ENCODE measurements at places on chromosomes 1 and 21. TPM values are rescaled to one million over a fixed set of nuclear protein-coding genes. Genes with fewer than 3 reads are reported as not detected.

The HES3 gene
- 89.9 TPM for total RNA-seq

GRCh38 chr1:74091371-74091770 lies 106.6 kb downstream of the LRRIQ3 start:
- no peak overlapping the region for H3K27ac ChIP-seq
- no peaks in the 10 kb centered on the region for H3K4me1 ChIP-seq
- no peak overlapping the region for H3K4me3 ChIP-seq
- no peak for DNase-seq

DNA sequence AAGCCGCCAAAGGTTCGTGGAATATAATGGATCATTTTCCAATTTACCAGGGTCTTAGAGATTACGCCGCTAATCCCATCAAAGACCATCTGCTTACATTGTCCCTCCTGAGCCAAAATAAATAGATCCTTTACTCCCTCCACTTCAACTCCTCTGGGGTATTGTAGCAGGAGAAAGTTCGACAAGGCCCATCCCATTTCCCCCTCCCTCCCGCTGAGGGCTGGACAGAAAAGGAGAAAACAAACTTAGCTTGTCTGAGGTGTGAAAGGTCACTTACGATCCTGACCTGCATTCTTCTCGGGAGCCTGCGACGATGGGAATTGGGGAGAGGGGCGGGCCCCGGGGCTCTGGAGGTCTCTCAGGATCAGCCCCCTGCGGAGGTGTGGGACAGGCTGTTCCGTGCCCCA lies 60.8 kb downstream of the MEF2D start:
- peaks cover 84% of the 10 kb centered on the region for H3K27me3 ChIP-seq
- peaks cover 1% of the 10 kb centered on the region for H3K36me3 ChIP-seq
- peak; percentile 65 for DNase-seq
- H3K27ac ChIP-seq: no peak overlapping the region
- H3K4me3 ChIP-seq: peak overlapping the region; percentile 77

DNA sequence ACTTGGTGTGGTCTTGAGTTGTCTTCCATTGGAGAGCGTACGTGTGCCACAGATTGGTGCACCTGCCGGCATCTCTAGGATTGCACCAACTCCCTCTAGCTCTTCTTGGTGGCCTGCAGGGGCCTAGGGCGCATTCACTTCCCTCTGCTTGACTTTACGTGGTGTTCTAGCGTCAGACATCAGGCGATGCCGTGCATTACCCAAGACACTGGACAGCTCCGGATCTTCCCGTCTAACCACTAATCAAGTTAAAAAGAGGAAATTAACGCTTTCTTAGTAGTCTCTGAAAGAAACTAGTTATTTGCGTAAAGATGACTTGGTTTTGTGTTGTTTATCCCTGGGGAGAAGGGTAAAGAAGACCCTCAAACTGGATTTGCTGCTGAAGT lies 510 bp upstream of the IL10RB start:
- no peaks in the 10 kb centered on the region for H3K4me1 ChIP-seq
- H3K36me3 ChIP-seq: no peaks in the 10 kb centered on the region
- H3K27me3 ChIP-seq: no peaks in the 10 kb centered on the region
- DNase-seq: peak; percentile 66
- no peak overlapping the region for H3K27ac ChIP-seq
- peak overlapping the region; percentile 84 for H3K4me3 ChIP-seq

GRCh38 chr21:33924079-33924765 lies 8.6 kb upstream of the ATP5PO start:
- no peaks in the 10 kb centered on the region for H3K27me3 ChIP-seq
- H3K27ac ChIP-seq: no peak overlapping the region
- no peaks in the 10 kb centered on the region for H3K4me1 ChIP-seq
- H3K4me3 ChIP-seq: no peak overlapping the region
- DNase-seq: peak; percentile 86

- no peaks in the 10 kb centered on the region for H3K36me3 ChIP-seq
- no peak overlapping the region for H3K27ac ChIP-seq
- DNase-seq: no peak
- H3K4me1 ChIP-seq: peaks cover 8% of the 10 kb centered on the region
- no peaks in the 10 kb centered on the region for H3K27me3 ChIP-seq
- no peak overlapping the region for H3K4me3 ChIP-seq
Observed at GRCh38 chr1:170376801-170377385, 155.1 kb upstream of the GORAB start.

GRCh38 chr1:212118167-212118871 lies 82.8 kb downstream of the DTL start:
- DNase-seq: no peak
- no peak overlapping the region for H3K4me3 ChIP-seq
- no peaks in the 10 kb centered on the region for H3K4me1 ChIP-seq
- no peak overlapping the region for H3K27ac ChIP-seq

DNA sequence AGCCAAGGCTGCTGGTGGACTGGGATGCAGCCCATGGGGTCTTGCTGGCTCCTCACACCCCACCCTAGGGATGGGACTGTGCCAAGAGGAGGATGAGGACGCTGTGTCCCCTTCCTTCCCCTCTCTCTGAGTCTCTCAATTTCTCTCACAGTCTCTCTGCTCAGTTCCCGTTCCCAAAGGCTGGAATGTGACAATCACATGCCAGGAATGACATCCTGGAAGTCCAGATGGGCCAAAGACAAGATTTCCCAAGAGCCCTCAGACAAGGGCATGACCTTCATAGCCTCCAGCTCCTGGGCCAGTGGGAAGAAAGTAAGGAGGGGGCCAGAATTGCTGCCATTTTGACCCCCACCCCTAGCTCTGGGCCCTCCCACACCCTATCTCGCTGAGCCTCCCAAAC lies 7.6 kb upstream of the CDCP2 start:
- DNase-seq: peak; percentile 17
- H3K27me3 ChIP-seq: no peaks in the 10 kb centered on the region
- no peak overlapping the region for H3K27ac ChIP-seq
- H3K36me3 ChIP-seq: no peaks in the 10 kb centered on the region
- H3K4me3 ChIP-seq: no peak overlapping the region
- no peaks in the 10 kb centered on the region for H3K4me1 ChIP-seq

DNA sequence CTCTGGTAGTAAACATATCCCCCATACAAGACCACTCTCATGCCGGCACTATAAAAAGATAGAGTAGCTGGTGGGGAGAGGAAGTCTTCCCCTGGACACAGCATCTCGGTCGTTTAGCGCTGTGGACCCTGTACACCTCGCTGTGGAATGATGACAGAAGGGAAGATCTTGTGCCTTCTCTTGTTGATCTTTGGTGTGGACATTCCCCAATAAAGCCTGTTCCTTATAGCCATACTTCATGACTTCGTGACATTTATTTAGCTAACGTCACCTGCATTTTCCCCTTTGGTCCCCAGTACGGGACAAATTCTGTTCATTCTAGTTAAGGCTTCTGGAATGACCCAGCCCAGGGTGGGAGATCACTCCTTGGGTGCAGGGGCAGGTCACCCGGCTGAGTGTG lies 24.9 kb upstream of the MAP10 start:
- no peak for DNase-seq
- H3K4me3 ChIP-seq: no peak overlapping the region
- H3K27ac ChIP-seq: no peak overlapping the region
- no peaks in the 10 kb centered on the region for H3K27me3 ChIP-seq
- H3K36me3 ChIP-seq: no peaks in the 10 kb centered on the region

GRCh38 chr21:16124378-16125138 lies 394.8 kb downstream of the USP25 start:
- DNase-seq: no peak
- no peak overlapping the region for H3K27ac ChIP-seq
- H3K4me1 ChIP-seq: no peaks in the 10 kb centered on the region
- H3K4me3 ChIP-seq: no peak overlapping the region
- H3K27me3 ChIP-seq: no peaks in the 10 kb centered on the region

DNA sequence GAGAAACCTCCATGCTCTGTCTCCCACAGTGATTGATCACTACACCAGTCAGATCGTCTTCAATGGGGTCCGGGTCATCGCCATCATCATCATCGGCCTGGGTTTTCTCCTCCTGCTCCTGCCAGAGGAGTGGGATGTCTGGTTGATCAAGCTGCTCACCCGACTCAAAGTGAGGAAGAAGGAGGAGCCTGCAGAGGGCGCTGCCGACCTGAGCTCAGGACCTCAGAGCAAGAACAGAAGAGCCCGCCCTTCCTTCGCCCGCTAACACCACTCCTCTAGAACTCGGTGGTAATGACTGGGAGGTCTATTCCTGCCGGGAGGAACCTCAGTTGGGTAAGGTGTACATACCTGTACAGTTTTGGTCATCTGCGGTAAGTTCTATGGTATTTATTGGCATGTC lies 50.3 kb upstream of the COA6 start:
- DNase-seq: peak; percentile 90
- no peak overlapping the region for H3K27ac ChIP-seq

DNA sequence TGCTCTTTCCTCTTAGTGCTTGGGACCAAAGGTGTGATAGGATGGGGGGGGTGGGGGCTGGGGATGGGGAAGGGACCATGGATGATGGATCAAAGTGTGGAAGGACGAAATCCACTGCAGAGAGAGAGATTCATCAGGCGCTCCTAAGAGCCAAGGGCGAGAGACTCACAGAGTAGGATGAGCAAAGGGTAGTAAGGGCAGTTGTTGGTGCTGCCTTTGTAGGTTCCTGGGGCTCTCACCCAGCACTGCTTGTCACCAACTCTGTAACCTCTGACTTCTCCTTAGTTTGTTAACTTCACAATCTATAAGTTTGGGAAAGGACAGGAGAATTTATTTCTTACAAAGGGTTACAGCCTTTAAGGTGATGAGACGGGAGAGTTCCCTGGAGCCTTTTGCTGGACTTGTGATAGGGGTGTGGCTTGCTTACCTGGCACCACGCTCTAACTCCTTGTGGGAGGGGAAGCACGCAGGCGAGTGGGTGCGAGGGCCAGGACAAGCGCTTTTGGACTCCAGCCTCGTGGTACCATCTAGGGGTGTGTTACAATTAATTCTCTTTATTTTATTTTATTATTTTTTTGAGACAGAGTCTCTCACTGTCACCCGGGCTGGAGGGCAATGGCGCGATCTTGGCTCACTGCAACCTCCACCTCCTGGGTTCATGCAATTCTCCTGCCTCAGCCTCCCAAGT lies 1.6 kb upstream of the PDXK start:
- peaks cover under 1% of the 10 kb centered on the region for H3K4me1 ChIP-seq
- H3K27me3 ChIP-seq: no peaks in the 10 kb centered on the region
- H3K4me3 ChIP-seq: peak overlapping the region; percentile 22
- H3K36me3 ChIP-seq: no peaks in the 10 kb centered on the region
- no peak overlapping the region for H3K27ac ChIP-seq
- no peak for DNase-seq
